Cerebellum (tissue), 4 donors: ENCODE measurements at places on chromosomes 5 and 9. TPM values are rescaled to one million over a fixed set of nuclear protein-coding genes. Genes with fewer than 3 reads are reported as not detected.

DNA sequence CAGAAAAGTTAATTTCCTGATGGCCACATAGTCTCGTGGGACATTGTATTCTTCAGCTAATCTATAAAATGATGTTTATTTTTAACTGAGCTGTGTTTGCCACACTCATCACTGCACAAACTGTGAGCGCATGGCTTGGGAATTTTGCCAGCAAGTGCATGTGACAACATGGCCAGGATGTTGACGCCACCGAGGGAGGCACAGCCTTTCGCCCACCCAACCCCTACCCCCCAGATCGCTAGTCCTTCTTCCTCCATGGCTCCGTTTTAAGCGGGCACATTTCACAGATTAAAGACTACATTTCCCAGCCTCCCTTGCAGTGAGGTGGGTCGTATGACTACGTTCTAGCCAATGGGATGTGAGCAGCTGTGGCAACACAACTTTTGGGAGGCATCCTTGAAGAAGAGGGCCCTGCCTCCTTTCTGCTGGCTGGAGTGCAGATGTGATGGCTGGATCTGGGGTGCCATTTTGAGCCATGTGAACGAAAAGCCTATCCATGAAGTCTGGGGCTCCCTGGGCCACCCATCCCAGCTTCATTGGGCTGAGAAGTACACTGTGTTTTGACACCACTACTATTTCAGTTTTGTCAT, 7.9 kb downstream of the NRARP start:
- DNase-seq, result no peak

- no peak for DNase-seq
Observed at GRCh38 chr9:125532412-125532811, 174.6 kb downstream of the MAPKAP1 start.

Gene MSX2
- 6.6 TPM for total RNA-seq

DNA sequence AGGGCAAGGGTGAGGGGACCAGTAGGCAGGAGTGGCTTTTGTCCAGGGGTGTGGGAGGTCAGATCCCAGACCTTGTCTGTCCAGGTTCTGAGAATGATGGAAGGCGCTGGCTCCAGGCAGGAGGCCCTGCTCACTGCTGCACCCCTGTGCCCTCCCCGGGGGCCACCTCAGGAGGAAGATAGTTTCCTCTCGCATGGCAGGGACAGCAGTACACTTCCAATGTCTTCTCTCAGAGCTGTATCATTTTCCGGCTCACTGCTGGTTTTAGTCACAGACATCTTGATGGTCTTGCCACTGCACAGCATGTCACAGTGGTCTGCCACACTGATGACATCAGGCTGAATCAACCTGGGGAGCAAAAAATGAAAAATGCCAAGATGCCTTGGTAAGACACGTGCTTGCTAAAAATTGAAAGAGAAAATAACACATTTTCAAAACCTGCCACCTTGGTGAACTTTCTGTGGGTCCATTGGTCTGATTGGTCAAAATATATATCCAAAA, 3.3 kb upstream of the SLC6A3 start:
- no peak for DNase-seq

- peak; percentile 63 for DNase-seq
Observed at GRCh38 chr9:105216440-105217178, 27.8 kb upstream of the SLC44A1 start.

- DNase-seq, result no peak
Observed at GRCh38 chr5:87182649-87183048, 85.0 kb upstream of the RASA1 start.

GRCh38 chr9:32395510-32396216, 11.2 kb downstream of the ACO1 start:
- no peak for DNase-seq

Gene ANKRD18B
- 3.4 TPM for total RNA-seq

- DNase-seq, result no peak
Observed at GRCh38 chr9:37539634-37540033, 36.5 kb downstream of the FBXO10 start.

GRCh38 chr5:169796731-169797130, 159.7 kb downstream of the DOCK2 start:
- no peak for DNase-seq

DNA sequence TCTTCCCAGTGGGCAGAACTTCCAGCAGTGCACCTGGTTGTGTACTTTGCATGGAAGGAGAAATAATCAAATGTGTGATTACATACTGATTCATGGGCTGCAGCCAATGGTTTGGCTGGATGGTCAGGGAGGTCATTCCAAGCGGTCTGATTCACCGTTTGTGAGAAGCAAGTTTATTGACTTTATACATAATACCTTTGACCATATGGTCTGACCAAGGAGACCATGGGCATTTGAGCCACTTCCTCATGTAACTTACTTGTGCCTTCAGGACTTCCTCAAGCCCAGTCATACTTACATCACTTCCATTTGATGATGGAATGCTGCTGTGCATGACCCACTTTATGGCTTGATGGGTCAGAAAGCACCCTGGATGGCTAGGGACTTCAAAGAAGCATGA, 41.1 kb downstream of the DAP start:
- DNase-seq, result no peak

GRCh38 chr5:43192558-43193180, 644 bp downstream of the NIM1K start:
- peak; percentile 43 for DNase-seq

DNA sequence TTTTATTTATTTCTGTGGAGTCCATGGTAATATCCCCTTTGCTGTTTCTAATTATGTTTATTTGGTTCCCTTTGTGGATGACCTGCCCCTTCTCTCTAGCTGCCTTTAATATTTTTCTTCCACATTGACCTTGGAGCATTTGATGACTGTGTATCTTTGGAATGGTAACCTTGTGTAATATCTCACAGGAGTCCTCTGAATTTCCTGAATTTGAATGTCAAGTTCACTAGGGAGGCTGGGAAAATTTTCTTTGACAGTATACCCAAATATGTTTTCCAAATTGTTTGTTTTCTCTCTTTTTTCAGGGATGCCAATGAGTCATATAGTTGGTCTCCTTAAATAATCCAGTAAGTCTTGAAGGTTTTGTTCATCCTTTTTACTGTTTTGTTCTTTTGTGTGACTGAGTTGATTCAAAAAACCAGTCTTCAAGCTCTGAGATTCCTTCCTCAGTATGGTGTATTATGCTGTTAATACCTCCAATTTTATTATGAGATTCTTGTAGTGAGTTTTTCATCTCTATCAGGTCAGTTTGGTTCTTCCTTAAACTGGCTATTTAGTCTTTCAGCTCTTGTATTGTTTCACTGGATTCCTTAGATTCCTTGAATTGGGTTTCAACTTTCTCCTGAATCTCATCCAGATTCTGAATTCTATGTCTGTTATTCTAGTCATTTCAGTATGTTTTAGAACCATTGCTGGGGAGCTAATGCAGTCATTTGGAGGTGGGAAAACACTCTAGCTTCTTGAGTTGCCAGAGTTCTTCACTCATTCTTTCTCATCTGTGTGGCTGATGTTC, 349.0 kb upstream of the TARS1 start:
- no peak for DNase-seq

DNA sequence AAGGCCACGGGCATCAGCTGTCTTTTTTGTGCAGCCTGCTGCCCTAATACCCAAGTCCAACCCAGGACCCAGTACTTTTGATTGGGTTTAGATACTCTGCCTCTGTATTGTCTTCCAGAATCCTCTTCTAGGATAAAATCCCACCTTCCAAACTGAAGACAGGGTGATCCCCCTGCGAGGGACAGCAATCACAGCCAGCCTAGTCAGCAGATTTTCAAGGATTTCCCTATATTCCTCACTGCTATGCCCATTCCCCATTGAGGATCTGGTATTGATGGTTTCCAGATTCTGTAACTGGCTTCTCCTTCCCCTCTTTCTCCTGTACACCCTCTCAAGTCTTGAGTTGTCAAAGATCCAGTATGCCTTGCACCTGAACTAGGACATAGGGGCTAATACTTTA, 389.4 kb downstream of the TRIM36 start:
- DNase-seq, result no peak

DNA sequence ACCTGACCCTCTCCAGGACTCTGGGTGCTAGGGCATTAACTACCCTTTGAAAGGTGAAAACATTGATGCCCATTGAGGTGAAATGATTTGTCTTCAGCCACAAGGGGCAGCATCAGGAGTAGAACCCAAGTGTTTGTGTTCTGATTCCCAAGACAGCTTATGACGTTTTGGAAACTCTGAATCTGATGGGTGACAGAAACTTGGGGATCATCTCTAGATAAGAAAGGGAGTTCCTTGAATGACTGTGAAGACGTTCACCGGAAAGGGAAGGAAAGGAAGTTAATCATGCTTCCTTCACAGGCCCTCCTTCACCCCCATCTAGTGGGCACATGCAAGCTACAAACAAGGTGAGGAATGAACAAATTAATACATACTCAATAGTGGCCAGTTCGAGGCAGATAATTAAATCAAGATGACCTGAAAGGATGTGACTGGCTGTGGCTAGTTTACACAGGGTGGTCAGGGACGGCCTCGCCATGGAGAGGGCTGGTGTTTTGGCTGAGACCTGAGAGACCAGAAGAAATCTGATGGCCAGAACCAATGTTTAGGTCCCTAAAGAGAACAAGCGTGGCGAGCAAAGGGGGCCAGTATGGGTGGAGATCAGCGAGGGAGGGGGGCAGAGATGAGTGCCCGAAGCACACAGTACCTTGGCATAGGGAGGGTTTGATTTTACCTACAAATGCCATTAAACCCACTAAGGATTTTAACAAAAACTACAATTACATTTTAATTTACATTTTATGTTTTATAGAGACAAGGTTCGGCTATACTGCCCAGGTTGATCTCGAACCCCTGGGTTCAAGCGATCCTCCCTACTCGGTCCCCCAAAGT, 937 bp upstream of the SLC26A2 start:
- DNase-seq, result peak; percentile 48

GRCh38 chr5:54095969-54096368, 214.4 kb downstream of the ARL15 start:
- DNase-seq, result no peak

Gene ASS1
- total RNA-seq, result 37.8 TPM

GRCh38 chr9:123327697-123328100, 28.3 kb upstream of the CRB2 start:
- DNase-seq, result peak; percentile 62

- peak; percentile 58 for DNase-seq
Observed at GRCh38 chr5:673831-674629, 19.1 kb downstream of the TPPP start.

Gene SPATA31E1
- total RNA-seq, result not detected

- DNase-seq, result no peak
Observed at GRCh38 chr5:175092691-175093090, 351.3 kb downstream of the DRD1 start.

Gene SURF1
- 5.1 TPM for total RNA-seq

GRCh38 chr5:67515020-67515689, 318.6 kb upstream of the CD180 start:
- no peak for DNase-seq

DNA sequence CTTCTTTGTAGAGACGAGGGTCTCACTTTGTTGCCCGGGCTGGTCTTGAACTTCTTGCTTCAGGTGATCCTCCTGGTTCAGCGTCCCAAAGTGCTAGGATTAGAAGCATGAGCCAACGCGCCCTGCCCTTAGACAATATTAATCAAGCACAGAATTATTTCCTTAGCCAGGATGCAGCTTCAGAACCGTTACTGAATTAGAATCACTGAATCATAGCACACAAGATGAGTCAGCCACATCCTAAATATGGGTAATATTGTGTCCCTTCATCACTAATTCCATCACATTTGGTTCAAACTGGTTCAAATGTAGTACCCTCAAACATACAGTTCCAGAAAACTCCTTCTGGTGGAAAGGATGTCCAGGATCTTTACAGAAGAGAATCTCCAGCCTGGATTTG, 82.7 kb downstream of the BNC2 start:
- DNase-seq, result no peak

Gene HSPB3
- not detected for total RNA-seq

DNA sequence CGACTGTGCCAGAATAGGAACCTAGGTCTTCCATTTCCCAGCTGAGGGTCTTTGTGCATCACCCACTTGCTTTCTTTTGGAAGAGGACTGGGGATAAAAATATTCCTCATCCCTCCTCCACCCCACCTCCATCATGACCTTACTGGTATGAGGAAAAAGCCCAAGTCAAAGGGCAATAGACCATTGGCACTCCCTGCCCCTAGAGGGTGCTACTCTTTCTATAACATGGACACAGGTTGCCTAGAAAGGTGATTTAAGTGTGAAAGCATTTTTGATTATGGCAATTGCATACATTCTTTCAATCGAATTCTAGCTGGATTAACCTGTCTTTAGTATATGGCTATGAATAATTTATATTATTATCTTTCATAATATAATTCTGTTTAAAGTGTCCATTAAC, 22.8 kb upstream of the ZNF618 start:
- no peak for DNase-seq

GRCh38 chr9:13684656-13685055, 405.2 kb upstream of the MPDZ start:
- DNase-seq, result no peak

DNA sequence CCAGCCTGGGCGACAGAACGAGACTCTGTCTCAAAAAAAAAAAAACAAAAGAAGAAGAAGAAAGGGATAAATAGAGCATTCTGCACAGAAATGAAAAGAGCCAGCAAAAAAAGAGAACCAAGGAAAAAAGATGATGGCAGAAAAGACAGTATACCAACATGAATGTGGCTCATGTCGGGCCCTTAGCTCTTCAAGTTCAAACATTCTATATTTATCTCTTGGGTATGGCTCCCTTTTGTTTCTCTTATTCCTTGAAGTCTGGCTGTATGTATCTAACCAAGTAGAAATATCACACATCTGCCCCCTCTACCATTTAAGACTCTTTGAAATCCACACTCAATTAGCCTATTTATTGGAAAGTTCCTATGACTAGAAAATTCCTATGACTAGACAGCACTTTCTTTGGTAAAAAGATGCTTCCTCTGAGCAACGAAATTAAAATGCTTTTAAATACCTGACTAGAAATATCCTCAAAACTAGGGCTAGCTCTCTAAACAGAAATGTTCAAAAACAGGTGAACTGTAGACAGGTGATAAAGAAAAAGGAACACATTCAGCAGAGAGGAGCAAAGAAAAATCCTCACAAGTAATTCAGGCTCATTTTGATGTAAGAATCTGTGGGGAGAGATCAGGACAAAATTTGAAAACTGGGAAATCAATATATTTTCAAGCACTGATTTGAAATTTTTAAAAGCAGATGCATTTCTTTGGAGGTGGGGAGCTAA, 2.6 kb downstream of the SELENOP start:
- DNase-seq, result no peak

Gene ANKRD34B
- 0.27 TPM for total RNA-seq

Gene GABRG2
- 35.7 TPM for total RNA-seq

Gene PLPPR1
- total RNA-seq, result 65.3 TPM

DNA sequence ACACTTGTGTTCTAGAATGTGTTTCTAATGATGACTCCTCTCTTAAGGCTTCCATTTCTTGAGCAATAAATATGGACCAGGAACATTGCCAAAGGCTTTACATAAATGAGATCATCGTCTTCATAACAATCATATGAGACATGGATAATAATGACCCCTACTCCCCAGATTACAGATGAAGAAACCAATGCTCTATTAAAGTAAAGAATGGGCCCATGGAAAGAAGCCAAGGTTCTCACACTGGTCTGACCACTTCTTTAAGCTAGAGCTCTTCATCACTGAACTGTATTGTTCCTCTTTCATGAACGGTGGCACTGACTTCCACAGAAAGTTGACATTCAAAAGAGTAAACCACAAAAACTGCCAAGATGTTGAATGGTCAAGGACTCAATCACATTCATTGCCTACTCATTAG, 65.3 kb downstream of the MARCHF3 start:
- no peak for DNase-seq

Gene ZNF879
- total RNA-seq, result 13.7 TPM

- DNase-seq, result no peak
Observed at GRCh38 chr5:142301540-142301939, 23.3 kb downstream of the SPRY4 start.

- DNase-seq, result no peak
Observed at GRCh38 chr5:52668544-52669185, 119.1 kb upstream of the ITGA1 start.

Gene AGGF1
- 32.4 TPM for total RNA-seq

GRCh38 chr9:32672469-32672868, 37.0 kb upstream of the TAF1L start:
- DNase-seq, result no peak
